Muscle of leg (tissue), 16 donors: ENCODE measurements at places on chromosomes 13 and 19. TPM values are rescaled to one million over a fixed set of nuclear protein-coding genes. Genes with fewer than 3 reads are reported as not detected.

GRCh38 chr13:113187263-113187669 is 21.2 kb downstream of the PCID2 start:
- peaks cover 56% of the 10 kb centered on the region for H3K36me3 ChIP-seq
- H3K27ac ChIP-seq = no peak overlapping the region
- no peaks in the 10 kb centered on the region for H3K4me1 ChIP-seq

DNA sequence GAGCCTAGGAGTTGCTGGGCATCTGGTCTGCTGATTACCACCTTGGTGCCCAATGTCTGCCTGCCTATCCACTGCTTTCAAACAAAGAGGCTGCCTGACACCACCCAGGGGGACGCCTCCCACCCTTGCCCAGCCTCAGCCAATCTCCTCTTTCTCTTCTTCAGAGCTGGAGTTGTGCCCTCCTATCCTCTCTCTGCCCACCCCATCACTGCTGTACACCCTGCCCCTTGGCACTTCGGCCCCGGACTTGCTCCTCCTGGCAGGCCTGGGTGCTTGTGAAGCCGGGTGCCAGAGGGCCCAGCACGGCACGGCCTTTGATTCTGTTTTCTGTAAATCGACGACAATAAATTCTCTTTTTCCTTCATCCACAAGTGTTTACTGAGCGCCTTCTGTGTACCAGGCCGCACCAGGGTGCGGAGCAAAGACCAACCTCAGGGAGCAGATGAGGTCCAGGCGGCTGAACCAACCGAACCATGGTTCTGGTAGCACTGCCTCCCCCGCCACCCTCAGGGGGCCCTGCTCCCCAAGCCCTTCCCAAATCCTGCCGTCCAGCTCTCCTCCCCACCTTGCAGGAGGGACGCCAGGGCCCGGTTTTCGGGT is 5.0 kb downstream of the RNF225 start:
- no peak overlapping the region for H3K27ac ChIP-seq
- peak; percentile 28 for DNase-seq
- H3K36me3 ChIP-seq = no peaks in the 10 kb centered on the region
- H3K27me3 ChIP-seq = peaks cover 24% of the 10 kb centered on the region

- H3K27me3 ChIP-seq = peaks cover 27% of the 10 kb centered on the region
- H3K4me3 ChIP-seq = no peak overlapping the region
- peaks cover 14% of the 10 kb centered on the region for H3K36me3 ChIP-seq
- DNase-seq = no peak
- H3K4me1 ChIP-seq = peaks cover 12% of the 10 kb centered on the region
Measured at GRCh38 chr13:48316826-48317510, 13.4 kb downstream of the RB1 start.

DNA sequence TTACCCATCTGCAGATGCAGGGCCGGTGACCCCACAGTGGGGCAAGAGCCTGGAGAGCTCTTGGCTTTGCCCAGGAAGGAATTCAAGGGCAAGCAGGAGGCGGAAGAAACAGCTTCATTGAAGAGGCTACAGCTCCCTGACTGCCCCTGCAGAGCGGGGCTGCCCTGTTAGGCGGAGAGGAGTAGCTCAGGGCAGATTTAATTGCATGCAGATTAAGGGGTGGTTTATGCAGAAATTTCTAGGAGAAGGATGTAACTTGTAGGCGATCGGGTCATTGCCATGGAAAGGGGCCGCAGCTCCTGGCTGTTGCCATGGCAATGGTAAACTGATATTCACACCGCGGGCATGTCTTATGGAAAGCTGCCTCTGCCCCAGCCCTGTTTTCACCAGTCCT is 94.1 kb downstream of the ATP11A start:
- no peak overlapping the region for H3K27ac ChIP-seq
- H3K27me3 ChIP-seq = no peaks in the 10 kb centered on the region
- H3K4me3 ChIP-seq = no peak overlapping the region
- peaks cover 20% of the 10 kb centered on the region for H3K4me1 ChIP-seq
- no peak for DNase-seq

DNA sequence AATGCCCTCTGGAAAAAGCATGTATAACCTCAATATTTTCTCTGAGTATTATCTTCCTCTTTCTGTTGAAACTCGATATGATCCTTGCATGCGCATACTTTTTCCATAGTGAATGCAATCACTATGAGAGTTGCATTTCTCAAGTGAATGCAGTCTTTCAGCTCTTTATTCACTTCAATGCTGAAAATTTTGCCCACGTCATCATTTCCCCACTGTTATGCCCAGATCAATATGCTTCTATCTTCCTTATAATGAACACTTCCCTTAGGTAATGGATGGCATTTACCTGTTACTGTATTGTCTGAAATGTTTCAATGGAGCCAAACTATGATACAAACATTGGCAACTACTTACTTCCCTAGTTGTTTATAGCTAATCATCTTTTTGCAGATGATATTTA is 866.6 kb upstream of the SLITRK6 start:
- H3K27ac ChIP-seq = no peak overlapping the region
- no peak for DNase-seq
- no peak overlapping the region for H3K4me3 ChIP-seq

GRCh38 chr19:43778651-43779050 is 2.1 kb downstream of the KCNN4 start:
- no peak for DNase-seq
- no peak overlapping the region for H3K4me3 ChIP-seq
- peaks cover 22% of the 10 kb centered on the region for H3K4me1 ChIP-seq
- no peak overlapping the region for H3K27ac ChIP-seq
- peaks cover 22% of the 10 kb centered on the region for H3K27me3 ChIP-seq

GRCh38 chr13:79792716-79793115 is 311.8 kb downstream of the NDFIP2 start:
- no peak overlapping the region for H3K4me3 ChIP-seq
- no peaks in the 10 kb centered on the region for H3K36me3 ChIP-seq
- no peak for DNase-seq
- no peaks in the 10 kb centered on the region for H3K27me3 ChIP-seq

GRCh38 chr13:50722440-50723125 is 120.9 kb downstream of the DLEU7 start:
- H3K36me3 ChIP-seq = no peaks in the 10 kb centered on the region
- H3K27ac ChIP-seq = no peak overlapping the region
- H3K4me3 ChIP-seq = no peak overlapping the region
- DNase-seq = no peak
- H3K4me1 ChIP-seq = peaks cover 3% of the 10 kb centered on the region
- H3K27me3 ChIP-seq = no peaks in the 10 kb centered on the region

DNA sequence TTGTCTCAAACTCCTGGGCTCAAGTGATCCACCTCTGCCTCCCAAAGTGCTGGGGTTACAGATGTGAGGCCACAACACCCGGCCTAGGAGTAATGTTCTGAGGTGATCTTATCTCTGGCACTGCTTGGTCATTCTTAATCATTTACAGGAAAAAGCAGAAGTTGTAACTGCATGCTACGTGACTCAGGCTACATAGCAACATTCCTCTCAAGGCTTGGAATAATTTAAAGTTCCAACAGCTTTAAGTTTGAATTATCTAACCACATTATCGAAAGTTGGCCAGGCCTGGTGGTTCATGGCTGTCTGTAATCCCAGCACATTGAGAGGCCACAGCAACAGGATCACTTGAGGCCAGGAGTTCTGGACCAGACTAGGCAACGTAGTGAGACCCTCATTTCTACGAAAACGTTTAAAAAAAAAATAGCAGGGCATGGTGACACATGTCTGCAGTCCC is 3.9 kb upstream of the B9D2 start:
- no peak overlapping the region for H3K27ac ChIP-seq
- H3K27me3 ChIP-seq = no peaks in the 10 kb centered on the region
- H3K4me1 ChIP-seq = peaks cover 13% of the 10 kb centered on the region
- H3K36me3 ChIP-seq = no peaks in the 10 kb centered on the region
- no peak overlapping the region for H3K4me3 ChIP-seq

DNA sequence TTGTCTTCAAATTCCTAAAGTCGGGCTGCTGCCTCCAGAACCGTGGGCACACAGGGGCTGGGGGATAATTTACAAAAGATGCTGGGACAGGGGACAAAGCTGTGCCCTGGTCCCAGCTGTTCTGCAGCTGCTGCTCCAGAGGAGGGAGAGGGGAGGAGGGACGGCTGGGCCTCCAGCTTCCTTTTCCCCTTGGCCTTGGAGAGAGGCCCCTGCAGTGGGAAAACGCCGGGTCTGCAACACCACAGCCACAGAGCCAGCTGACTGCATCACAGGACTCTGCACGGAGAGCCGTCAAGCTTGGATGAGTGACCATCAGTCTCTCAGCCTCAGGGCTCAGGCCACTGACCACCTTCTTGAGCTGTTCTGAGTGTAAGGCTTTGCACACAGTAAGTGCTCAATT is 6.1 kb downstream of the DOCK6 start:
- H3K4me1 ChIP-seq = peaks cover 38% of the 10 kb centered on the region
- peak overlapping the region; percentile 59 for H3K27ac ChIP-seq
- H3K36me3 ChIP-seq = peaks cover 19% of the 10 kb centered on the region
- no peaks in the 10 kb centered on the region for H3K27me3 ChIP-seq

DNA sequence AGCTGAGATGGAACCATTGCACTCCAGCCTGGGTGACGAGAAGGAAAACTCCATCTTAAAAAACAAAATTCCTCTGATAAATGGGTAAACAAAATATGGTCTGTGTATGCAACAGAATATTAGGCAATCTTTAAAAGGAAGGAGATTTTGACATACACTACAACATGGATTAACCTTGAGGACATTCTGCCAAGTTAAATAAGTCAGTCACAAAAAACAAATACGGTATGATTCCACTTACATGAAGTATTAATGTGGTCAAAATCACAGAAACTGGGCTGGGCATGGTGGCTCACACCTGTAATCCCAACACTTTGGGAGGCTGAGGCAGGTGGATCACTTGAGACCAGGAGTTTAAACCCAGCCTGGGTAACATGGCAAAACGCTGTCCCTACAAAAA is 3.0 kb upstream of the ZNF444 start:
- H3K4me3 ChIP-seq = no peak overlapping the region
- H3K27ac ChIP-seq = no peak overlapping the region
- no peak for DNase-seq
- H3K4me1 ChIP-seq = peaks cover 23% of the 10 kb centered on the region

- H3K36me3 ChIP-seq = peaks cover 3% of the 10 kb centered on the region
- peak; percentile 31 for DNase-seq
- peaks cover 13% of the 10 kb centered on the region for H3K4me1 ChIP-seq
- no peak overlapping the region for H3K27ac ChIP-seq
- no peaks in the 10 kb centered on the region for H3K27me3 ChIP-seq
Measured at GRCh38 chr13:51778392-51778791, 25.6 kb downstream of the DHRS12 start.

DNA sequence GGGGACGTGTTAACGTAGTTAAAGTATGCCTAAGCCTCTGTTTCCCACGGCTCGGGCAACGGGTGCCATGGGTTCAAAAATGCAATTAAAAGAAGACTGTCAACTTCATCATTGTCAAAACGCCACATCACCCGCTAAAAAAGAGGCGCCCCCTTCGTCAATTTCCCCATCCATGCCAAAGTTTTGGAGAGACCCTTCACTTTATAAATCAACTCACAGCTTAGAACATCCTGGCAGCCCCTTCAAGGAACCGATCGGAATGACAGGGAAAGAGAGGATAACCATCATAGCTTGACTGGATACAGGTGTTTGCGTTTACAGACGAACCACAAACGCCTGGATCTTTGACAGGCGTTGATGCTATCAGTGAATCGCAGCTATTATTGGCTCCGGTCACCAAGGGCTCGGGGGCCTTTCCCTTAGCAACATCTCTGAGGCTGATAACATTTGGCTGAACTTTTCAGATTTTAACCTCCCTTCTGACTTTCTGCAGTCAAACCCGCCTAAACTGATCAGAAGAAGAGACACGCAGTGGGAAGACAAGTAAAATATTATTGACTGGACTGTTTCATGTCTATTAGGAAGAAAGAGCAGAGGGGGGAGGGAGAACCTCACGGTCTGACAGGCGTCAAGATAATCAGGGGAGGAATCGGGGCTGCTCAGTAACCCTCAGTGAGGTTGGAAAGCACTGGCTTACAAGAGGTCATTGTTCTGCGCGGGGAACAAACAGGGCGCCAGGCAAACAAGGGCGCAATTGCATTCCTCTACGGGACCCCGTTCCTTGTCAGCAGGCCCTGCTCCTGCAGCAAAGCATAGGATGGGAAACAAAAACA is 322.5 kb upstream of the ZNF507 start:
- H3K4me1 ChIP-seq = peaks cover 5% of the 10 kb centered on the region
- H3K27me3 ChIP-seq = no peaks in the 10 kb centered on the region
- H3K36me3 ChIP-seq = no peaks in the 10 kb centered on the region

DNA sequence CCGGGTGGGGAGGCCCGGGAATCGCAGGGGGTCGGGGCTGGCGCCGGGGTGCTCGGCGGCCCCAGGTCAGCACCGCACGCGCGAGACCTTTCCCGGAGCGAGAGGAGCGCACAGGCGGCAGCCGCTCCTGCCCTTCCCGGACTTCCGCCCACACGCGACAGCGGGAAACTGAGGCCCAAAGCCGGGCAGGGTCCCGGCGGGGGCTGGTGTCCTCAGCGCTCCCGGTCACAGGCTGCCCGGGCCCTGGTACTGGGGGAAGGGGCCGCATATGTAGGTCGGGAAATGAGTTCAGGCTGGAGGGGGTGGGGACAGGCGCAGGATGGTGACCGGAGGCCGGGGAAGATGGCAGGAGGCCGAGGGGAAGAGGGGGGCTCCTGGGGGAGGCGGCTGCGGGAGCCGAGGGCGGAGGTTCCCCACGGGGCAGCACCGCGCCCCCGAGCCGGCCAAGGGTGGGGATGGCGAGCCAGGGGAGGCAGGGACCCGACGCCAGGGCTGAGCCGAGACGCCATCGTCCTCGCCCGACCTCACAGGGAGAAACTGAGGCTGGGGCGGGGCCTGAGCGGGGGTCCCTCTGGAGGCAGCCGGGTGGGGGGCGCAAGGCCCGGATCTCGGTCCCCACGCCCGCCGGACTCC is 662 bp downstream of the CBARP start:
- H3K4me3 ChIP-seq = peak overlapping the region; percentile 46
- H3K27ac ChIP-seq = no peak overlapping the region

DNA sequence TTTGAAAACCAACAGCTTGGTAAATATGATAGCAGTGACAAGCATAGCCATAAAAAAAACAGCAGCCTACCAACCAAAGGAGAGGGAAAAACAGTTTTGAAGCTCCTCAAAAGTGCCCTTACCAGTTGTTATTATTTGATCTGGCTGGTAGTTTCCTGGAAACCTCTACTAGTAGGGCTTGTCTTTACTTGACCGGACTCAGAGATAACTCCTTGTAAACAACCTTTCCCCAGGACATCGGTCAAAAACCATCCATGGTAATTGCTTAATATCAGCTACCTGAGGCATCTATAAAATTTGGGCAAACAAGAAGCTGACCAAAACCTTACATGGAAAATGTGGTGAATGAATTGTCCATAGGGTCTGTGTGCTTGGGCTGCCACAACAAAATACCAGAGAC is 210.9 kb downstream of the FGF14 start:
- H3K27ac ChIP-seq = no peak overlapping the region
- no peak overlapping the region for H3K4me3 ChIP-seq
- H3K27me3 ChIP-seq = no peaks in the 10 kb centered on the region
- no peak for DNase-seq
- no peaks in the 10 kb centered on the region for H3K36me3 ChIP-seq
- H3K4me1 ChIP-seq = no peaks in the 10 kb centered on the region

The SYCN gene
- polyA plus RNA-seq = not detected

The OR7A10 gene
- not detected for polyA plus RNA-seq

The NLRP9 gene
- polyA plus RNA-seq = not detected

The CGB3 gene
- not detected for polyA plus RNA-seq

The SPRED3 gene
- polyA plus RNA-seq = 0.61 TPM

The SIGLEC12 gene
- polyA plus RNA-seq = 0.11 TPM

The ATXN8OS gene
- polyA plus RNA-seq = 0.32 TPM

The OR10H1 gene
- polyA plus RNA-seq = 0.05 TPM

The CLEC11A gene
- 18.8 TPM for polyA plus RNA-seq

The PEAK3 gene
- 0.12 TPM for polyA plus RNA-seq

The AP2S1 gene
- 72.0 TPM for polyA plus RNA-seq

The C19orf85 gene
- not detected for polyA plus RNA-seq

The FGF21 gene
- polyA plus RNA-seq = not detected
